Hematopoietic multipotent progenitor cell treated with erythropoietin and hydrocortisone succinate and interleukin-3 and kit ligand, for 8 days (in vitro differentiated cells): ENCODE measurements at places on chromosomes 3 and 15.

- DNase-seq, result no peak
Measured at GRCh38 chr3:13687517-13687943, 138.6 kb downstream of the FBLN2 start.

DNA sequence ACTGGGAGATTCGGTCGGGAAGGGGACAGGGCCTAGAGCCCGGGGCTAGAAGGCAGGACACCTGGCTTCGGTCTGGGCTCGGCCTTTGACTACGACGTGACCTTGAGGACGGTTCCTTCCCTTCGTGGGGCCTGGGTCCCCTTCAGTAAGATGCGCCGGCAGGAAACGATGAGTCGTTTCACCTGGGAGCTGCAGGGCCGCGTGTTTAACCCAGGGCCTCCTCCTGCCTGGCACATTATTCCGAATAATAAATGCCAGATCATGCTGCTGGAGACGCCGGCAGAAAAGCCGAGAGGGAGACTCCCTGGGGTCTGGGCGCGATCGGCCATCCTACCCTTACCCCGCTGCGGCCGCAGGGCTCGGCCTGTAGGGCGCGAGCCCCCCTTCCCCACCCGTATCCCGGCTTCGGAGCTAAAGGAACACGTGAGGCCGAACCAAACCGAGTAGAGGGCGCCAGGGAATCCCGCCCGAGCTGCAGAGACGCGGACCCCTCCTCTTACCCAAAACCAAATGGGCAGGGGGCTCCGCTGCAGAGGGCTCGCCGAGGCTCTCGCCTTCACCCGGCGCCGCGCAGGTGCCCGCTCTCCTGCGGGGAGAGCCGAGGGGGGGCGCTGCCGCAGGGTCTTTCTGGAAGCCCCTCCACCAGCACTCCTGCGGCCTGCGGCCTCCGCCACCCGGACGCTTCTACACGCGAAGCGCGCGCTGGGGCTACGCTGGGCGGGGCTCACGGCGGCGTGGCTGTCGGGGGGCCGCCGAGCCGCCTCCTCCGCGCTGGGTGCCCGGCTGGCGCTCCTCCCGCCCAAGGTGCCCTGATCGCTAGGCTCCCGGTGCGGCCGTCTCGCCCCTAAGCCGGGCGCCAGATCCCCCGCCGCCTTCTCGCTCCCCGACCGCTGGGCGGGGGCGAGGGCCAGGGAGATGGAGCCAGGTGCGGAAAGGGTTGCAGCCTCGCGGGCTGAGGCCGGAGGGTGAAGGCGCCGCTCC, at the start of gene BDH1:
TSS of gene BDH1 (minus strand) at position 688 of the 981 bp plus-strand sequence. CDS start 9,525 bp downstream, outside the sequence.
- DNase-seq, result peak; percentile 69

- DNase-seq, result peak; percentile 80
Measured at GRCh38 chr3:184466413-184466960, 86.6 kb downstream of the CHRD start.

DNA sequence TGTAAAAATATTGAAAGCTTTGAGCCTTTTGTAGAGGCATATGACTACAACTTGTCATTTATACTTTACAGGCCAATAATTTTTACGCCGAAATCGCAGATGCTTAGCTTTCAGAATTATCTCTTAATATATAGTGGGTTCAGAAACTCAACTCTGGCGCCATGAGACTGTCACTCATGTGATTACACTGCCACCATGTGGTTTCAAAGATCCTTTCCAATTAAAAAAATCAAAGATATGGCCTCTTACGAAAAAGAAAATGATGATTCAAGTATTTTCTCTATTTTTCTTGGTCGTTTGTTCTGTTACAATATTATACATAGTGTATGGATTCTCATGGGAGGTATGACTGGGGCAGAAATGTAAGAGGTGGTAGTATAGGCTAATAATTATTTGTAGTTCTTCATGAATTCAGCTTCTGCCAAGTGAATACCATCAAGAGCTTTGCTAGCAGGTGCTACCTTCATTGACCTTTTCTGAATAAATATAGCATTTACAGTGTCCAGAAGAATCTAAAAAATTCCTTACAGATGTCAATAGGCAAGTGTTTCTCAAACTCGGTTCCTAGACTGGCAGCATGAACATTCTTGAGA, 751.7 kb upstream of the GOLIM4 start:
- peak; percentile 51 for DNase-seq

- no peak for DNase-seq
Measured at GRCh38 chr3:158249183-158249582, 139.3 kb downstream of the RSRC1 start.

- no peak for DNase-seq
Measured at GRCh38 chr15:88049506-88049905, 207.0 kb downstream of the NTRK3 start.

DNA sequence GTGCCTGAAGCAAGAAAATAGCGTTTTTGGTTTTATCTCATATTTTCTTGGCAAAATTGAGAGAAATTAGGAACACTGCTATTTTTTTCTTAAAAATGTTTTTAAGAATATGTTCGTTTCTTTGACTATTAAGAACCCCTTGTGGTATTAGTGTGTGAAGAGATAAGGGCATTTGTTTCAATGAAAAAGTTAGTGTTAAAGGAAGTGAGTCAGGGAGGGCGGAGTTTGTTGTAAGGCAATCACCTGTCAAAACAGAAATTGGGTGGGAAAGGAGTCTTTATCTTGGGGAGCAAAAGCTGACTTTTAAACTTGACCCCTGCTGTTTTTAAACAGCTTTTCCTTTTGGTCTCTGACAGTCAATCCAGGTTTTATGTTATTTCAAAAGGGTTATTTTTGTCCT, 4.2 kb downstream of the RAP2B start:
- DNase-seq, result peak; percentile 93

GRCh38 chr15:70142322-70143191, 44.8 kb upstream of the TLE3 start:
- peak; percentile 21 for DNase-seq

DNA sequence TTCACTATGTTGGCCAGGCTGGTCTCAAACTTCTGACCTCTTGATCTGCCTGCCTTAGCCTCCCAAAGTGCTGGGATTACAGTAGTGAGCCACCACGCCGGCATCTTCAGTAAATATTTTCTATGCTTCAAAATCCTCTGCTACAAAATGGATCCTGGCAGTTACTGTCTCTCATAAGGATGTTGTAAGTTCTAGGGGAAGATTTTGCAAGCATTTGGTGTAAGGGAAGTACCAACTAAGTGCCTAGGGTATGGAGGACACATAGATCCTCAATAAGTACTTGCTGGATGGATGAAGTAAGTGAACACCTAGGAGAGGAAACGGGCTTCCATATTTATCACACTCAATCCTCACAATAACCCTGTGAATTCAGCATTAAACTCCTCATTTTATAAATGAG, 6.6 kb downstream of the TM4SF4 start:
- no peak for DNase-seq
